ENCODE measurements at places on chromosomes 4 and X.

- no peak for DNase-seq
These were observed 1.8 kb downstream of the CCNI start for GRCh38 chr4:77073981-77074380.

GRCh38 chr4:1384675-1385372, 21.4 kb downstream of the NKX1-1 start:
- no peak for DNase-seq

DNA sequence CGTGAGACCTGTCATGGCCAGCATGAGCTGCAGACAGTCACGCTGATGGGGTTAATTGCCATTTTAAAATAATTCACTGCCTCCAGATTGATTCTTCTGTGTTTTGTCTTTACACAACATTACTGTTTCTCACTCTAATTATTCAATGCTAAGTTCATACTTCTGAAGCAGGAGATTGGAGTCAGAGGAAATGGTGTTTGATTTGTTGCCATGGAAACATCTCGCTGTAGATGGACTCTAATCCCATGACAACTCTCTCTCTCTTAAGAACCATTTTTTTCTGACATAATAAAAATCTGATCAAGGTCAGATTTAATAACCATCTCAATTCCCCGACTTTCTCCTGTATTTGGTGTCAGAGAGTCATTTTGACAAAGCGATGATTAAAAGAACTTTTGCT, 209.0 kb downstream of the IDS start:
- no peak for DNase-seq

DNA sequence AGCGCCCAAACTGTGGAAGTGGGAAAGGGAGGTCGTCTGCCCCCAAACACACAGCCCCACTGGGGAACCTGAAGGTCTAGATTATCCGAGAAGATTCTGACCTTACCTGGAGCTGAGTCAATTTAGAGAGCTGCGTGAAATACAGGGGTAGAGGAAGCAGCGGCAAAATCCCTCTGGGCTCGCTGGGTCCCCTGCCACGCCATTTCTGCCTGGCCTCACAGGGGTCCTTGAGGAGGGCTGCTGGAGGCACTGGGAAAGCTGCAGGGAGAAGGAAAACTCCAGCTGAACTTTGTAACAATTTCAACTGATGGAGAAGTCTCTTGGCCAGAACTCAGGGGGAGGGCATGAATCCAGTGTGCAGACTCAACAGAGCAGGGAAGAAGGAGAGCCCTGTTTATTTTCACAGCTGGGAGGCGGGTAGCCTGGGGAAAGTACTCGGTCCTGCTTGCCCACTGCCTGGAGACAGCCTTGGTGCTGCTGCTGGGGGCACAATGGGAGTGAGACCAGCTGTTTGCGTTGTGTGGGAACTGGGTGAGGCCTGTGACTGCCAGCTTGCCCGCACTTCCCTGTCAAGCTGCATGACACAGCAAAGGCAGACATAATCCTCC, 93.2 kb upstream of the MAPK10 start:
- DNase-seq = no peak

DNA sequence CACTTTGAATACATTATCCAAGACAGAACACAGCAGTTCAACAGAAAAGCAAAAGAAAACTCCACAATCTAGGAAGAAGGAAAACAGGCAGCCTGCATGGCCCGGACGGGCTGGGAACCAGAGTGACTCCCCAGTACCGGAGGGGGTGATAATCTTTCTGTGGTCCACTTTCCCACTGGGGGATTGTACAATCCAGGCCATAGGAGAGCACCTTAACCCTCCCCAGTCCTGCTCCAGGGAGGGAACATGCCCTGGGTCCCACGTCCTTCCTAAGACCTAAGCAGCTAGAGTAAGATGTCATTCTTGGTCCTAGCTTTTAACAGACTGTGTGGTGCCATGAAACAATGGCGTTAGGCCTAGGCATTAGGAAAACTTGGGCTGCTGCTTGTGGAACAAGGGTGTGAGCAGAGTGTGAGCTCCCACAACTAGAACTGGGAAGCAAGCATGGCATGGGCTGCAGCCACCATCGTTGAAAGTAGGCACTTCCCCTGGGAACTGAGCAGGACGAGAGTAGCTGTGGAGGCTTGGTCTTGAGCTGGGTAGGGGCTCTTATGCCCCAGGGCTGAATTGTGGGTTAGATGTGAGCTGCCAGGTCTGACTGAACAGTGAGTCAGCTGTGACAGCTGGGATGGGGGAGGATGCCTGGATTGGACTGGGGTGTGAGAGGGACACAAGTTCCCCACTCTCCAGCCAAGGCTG, 42.4 kb downstream of the NAT8L start:
- no peak for DNase-seq

- no peak for DNase-seq
These were observed 9.4 kb downstream of the KLF3 start for GRCh38 chr4:38673130-38673978.

GRCh38 chrX:39577985-39578869, 519.5 kb downstream of the BCOR start:
- no peak for DNase-seq

- DNase-seq = no peak
These were observed 11.3 kb upstream of the AREG start for GRCh38 chr4:74433541-74434172.
